ENCODE measurements at places on chromosomes 6 and 20.
A peak's percentile ranks its signal among the peaks of the same experiment; 100 is the strongest.

- DNase-seq, result no peak
Measured at GRCh38 chr20:45974896-45975565, 3.0 kb upstream of the ZNF335 start.

DNA sequence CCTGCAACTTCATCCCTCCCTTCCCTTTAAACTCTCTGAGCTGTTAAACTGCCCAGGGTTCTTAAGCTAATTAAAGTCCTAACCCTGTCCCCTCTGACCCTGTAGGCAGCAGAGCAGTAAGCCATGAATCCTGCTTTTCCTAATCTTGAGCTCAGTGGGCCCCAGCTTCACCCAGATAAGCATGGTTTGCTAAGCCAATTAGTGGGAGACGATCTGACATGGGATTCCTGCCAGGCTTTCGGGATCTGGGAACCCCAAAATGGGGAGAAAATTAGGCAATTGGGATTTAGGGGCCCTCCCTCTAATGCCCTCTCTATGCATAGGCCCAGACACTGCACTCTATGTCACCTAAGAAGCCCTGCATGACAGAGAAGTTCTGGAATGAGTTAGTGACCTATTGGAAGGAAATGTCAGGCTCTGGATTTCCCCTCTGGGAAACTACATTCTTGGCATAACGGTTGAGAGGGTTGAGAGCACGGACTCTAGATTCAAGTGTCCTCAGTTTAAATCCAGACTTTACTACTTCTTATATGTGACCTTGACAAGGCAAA is 4.6 kb downstream of the XKR7 start:
- no peak for DNase-seq

GRCh38 chr6:140566781-140567277 is 1192.4 kb upstream of the CITED2 start:
- no peak for DNase-seq

GRCh38 chr6:11025921-11026635 is 18.0 kb downstream of the ELOVL2 start:
- no peak for DNase-seq

- DNase-seq, result peak; percentile 32
Measured at GRCh38 chr6:13455552-13455966, 31.8 kb downstream of the GFOD1 start.

DNA sequence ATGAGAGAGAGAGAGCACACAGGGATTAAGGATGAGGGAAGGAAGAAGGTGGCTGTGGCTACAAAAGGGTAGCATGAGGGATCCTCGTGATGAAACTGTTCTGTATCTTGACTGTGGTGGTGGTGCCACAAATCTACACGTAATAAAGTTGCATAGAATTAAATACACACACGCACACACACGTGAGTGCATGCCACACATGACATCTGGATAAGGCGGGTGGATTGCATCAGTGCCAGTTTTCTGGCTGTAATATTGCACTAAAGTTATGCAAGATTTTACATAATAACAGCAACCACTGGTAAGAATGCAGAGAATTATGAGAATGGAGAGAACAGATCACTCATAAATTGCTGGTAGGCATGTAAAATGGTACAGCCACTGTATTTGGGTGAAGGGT is 16.9 kb upstream of the STK35 start:
- no peak for DNase-seq

DNA sequence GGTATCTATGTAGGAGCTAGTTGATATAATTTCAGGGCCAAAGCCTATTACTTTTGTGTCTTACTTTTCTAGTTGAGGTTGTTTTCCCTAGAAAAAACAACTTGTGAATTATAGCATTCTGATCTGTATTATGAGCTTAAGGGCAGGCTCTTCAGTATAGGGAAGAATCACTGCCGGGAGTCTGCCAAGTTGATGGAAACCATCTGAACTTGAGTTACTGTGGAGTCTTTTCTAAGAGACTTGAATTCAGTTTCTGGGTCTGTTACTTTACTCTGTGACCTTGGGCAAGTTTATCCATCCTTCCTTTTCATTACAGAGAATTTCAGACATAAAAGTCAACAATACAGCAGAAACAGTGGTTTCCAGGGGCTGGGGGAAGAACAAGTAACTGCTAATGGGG is 2.1 kb upstream of the CASS4 start:
- DNase-seq, result no peak

DNA sequence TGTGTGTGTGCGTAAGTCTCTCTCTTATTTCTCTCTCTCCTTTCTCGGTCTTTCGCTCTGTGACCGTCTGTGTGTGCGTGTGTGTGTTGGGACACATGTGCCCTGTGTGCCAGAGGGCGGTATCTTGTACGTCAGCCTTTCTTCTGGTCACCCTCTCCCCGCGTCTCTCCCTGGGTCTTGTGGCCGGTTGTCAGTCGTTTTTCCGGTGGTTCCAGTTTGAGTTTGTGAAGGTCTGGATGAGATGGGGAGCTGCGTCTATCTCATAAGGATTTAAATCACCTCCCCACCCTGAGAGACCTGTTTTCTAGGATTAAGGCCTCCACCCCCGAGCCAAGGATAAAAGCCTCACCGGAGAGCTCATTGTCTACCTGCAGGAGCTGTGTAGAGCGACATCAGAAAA is 295.5 kb upstream of the ZNF337 start:
- DNase-seq, result no peak

DNA sequence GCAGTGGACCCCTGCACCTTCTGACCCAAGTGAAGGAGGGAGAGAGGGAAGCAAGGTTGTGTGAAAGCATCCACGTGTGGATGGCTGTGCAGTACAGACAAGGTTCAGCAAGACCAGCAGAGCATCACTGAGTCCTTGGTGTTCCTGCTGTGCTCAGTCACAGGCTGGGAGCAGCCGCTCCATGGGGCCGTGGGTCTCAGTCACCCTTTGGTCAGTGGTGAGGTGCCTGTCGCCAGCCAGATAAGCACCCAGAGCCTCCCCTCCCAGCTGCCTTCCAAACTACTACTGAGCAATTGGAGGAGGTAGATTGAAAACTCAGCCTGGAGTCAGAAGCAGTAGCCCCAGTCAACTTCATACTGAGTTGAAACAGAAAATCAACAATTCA is 218.9 kb downstream of the SLC24A3 start:
- DNase-seq, result no peak

DNA sequence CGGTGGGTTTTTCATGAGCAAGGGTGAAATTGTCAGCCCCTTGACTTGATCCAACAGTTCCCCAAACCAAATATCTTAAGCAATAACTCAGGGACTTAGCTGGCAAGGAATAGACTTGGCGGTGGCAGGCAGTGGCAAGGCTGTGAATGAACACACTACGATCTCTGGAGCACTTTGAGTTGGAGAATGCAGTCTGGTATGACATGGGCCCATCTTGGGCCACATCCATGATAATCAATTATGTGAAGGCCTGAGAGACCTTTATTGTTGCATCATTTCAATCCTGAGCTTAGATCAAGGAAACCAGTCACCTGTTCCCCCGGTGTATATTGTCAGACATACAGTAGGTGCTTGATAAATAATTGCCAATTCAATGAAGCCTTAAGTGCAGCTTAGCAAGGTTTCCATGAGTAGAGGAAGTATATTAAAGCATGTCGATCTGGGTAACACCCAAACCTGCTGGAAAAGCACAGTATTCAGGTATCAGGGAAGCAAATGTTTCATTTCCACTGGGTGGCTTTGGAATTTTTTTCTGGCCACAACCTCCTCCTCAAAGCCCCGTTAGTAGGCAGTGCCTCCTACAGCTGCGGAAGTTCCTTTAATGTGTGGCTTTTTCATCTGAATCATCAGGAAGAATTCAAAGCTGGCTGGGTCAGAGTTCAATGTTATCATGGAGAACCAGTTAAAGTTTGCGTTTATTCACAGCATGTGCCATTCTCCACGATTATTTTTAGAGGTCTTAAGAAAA is 10.2 kb downstream of the CASS4 start:
- DNase-seq, result no peak

DNA sequence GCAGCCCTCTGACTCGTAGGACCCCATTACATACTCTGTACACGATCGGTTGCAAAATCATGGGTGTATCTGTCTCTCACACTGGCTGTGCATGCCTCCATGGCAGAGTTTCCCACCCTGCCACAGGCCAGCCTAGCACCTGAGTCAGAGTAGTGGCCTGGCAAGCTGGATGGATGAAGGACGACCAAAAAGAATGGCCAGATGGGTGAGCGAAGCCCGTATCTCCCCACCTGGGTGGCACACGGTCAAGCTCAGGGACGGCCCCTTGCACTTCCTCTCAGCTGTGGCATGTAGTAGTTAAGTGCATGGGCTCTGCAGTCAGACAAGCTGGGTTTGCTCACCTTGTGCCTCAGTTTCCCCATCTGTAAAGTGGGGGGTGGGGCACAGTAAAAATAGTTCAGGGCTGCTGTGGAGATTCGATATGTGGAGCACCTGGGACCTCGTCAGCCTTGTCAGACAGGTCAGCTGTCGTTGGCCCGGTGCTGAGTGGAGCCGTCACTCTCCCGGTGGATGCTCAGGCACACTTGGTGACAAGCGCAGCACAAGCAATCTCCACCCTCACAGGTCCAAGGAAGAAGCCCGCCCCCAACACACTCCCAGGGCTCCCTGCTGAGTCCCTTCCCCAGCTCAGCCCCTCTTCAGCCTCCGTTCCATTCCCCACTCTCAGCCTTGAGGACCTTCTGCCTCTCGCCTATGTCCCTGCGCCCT is 12.6 kb downstream of the CPNE5 start:
- no peak for DNase-seq

DNA sequence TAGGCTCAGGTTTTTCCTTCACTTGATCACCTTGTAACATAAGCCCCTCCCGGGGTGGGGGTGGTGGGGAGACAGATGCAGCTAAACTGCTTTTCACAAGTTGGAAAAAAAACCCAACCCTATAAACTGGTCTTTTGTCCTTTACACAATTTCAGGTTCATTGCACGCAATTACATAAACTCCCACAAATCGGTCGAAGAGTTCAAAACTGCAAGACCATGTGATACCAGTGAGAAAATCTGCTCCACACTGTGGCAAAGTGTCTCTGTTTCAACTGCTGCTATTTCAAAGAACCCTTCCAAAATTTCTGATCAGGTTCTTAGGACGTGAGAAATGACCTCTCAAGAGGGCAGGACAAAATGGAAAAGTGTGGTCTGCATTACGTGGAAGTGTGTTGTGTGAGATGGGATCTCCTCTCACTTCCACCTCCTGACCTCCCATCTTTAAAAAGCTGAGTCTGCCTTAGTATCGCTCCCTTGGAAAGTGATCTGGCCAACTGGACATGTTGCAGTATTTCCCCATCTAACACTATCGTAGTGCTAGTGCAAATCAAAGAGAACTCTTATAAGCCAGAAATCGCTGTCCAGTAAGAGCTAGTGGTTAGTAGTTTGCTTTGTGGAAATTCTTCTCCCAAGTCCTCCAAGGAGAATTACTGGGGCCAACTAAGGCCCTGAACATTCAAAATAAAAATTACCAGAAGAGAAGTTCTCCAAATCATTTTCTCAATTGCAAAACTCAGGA is 60.1 kb downstream of the PRND start:
- DNase-seq, result no peak

- DNase-seq, result no peak
Measured at GRCh38 chr6:125314009-125314581, 12.3 kb upstream of the HDDC2 start.

GRCh38 chr6:129635396-129636130 is 74.4 kb downstream of the ARHGAP18 start:
- DNase-seq, result no peak

Data from anterior cingulate cortex (tissue), 58 donors.